AG04450 (cell line): ENCODE measurements at places on chromosomes 2 and 18.
A peak's percentile ranks its signal among the peaks of the same experiment; 100 is the strongest.

GRCh38 chr2:178477443-178478129, 814 bp downstream of the FKBP7 start:
- DNase-seq = no peak

DNA sequence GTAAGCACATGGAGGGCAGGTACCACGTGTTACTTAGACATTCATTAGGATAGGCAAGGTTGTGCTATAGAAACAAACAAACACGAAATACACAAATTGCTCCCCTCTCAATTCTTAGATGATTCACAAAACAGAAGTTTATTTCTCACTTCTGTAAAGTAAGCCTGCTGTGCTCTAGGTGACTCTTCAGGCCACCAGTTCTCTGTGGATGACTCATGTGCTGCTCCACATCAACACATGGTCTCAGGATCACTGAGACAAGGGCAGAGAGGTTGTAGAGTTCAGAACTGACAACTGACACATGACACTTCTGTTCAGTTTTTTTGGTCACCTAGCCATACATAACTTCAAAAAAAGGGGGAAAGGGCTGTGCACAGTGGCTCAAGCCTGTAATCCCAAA, 70.6 kb downstream of the DAW1 start:
- no peak for DNase-seq

DNA sequence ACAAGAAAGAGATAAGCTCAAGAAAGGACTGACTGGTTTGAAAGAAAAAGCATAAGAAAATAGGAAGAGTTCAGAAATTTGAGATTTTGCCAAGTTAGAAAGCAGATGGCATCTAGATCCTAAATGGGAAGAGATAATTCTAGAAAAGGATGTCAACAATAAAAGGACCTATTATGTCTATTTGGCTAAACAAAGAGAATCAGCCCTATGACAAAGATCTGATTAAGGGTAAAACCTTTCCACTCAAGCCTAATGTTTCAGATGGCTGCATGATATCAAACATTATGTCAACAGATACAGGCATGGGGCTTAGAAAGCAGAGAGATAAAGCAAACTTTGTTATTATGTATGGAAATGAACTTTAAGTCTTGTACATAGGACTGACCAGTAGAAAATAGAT, 465.0 kb upstream of the TRIB2 start:
- no peak for DNase-seq

GRCh38 chr2:19178175-19178574, 180.2 kb downstream of the OSR1 start:
- no peak for DNase-seq

- DNase-seq = peak; percentile 4
Observed at GRCh38 chr18:41767960-41768359, 187.1 kb upstream of the PIK3C3 start.

DNA sequence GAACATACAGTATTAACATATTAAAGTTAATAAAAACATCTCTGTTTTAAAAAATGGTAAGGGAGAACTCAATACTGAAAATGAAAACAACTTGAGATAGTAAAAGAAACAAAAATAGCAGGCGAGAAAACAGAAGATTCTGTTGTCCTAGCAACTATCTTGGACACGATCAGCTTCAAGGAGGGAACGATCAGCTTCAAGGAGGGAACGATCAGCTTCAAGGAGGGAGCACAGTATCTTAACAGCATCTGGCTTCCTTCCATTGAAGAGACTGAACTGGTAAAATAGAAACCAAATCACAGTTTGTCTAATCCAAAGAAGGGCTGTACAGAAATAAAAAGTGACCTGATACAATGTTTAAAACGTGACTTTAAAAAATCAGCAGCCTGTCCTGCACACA, 51.8 kb downstream of the NDUFA10 start:
- no peak for DNase-seq

DNA sequence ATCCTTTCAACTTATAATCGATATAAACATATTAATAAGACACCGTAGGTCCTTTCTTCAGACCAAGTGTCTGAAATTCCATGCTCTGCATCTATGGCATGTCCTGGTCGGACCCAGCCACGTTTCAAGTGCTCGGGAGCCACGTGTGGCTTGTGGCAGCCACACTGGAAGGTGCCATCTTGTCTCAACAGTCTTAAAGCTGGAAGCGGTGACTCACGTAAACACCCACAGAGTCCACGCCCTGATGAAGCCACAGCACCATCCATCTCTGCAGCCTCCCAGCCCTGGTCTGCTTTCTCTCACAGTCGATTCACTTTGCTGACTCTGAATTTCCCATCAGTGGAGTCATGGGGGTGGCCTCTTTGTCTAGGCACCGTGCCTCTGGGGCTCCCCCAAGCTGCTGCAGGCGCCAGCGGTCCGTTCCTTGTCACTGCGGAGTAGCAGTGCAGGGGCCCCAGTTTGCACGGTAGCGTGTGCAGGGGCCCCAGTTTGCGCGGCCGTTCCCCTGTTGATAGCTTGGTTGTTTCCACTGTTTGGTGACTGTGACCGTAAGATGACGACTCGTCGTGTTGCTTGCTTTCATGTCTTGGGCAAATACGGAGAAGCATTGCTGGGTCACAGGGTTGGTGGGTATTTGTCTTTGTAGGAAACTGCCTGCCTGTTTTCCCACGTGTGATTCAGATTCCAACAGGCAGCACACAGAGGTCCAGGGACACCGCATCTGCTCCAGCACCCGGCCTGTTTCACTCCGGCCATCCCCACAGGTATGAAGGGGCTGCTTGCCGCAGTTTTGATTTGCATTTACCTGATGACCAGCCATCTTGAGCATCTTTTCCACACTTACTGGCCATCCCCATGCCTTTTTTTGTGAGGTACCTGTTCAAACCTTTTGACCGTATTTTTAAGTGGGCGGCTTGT, 240.3 kb downstream of the HDAC4 start:
- DNase-seq = no peak

- no peak for DNase-seq
Observed at GRCh38 chr2:235968616-235969324, 199.4 kb downstream of the GBX2 start.

DNA sequence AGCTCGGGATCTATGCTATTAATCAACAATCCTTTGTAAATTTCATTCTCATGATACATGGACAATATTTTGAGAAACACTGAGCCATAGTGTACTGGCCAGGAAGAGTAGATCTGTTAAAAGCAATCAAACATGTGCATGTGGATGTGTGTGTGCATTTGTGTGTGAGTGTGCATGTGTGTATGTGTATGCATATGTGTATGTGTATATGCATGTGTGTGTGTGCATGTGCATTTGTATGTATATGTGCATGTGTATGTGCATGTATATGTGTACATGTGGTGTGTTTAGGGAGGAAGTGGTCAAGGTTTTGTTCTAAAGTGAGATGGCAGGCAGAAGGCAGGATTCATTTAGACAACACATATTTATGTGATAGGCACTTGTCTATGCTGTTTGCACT, 623.8 kb downstream of the ADCYAP1 start:
- DNase-seq = no peak

DNA sequence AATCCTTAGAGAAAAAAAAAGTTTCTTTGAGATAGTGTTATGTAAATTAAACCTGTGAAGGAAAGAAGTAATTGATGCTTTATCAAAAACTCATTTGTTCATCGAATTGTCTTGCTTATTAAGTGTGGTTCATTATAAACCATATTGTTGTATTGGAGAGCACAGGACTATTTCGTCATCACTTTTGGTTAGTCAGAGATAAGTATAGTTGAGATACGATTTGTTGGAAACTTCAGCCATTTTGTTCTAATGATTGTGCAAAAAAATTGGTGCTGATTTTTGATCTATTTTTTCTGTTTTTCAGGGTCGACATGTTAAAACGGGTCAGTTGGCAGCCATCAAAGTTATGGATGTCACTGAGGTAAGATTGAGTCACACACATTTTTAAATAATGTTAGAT, 92.9 kb downstream of the MAP4K4 start:
- no peak for DNase-seq

DNA sequence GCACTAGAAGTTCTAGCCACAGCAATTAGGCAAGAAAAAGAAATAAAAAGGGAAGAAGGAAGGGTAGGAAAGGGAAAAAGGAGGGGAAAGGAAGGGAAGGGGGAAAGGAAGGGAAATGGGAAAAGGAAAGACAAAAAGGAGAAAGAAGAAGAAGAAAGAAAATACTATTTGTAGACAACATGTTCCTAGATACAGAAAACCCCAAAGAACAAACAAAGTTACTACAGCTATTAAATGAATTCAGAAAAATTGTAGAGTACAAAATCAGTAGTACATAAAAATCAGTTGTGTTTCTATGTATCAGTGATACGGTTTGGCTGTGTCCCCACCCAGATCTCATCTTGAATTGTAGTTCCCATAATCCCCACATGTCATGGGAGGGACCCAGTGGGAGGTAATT, 52.3 kb downstream of the RPE start:
- DNase-seq = no peak

GRCh38 chr2:8620611-8621382, 61.1 kb upstream of the ID2 start:
- no peak for DNase-seq

DNA sequence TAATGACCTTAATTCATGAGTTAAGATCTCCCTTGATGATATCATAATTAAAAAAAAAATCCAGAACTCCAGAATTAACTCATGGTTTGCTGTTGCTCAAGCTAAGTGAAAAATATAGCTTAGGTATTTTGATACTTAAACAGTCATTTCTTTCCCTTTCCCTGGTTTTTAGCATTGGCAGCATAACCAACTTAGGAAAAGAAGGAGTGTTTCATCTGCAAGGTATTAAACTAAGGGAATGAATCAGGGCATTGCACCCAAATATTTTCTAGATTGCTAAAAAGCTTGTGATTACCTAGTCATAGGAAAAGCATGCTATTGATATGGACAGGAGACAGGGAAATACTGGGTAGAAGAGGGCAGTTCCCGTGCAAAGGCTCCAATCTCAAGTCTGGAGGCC, 207.2 kb downstream of the LRP1B start:
- peak; percentile 23 for DNase-seq

- DNase-seq = no peak
Observed at GRCh38 chr2:188367164-188367563, 75.5 kb downstream of the GULP1 start.

DNA sequence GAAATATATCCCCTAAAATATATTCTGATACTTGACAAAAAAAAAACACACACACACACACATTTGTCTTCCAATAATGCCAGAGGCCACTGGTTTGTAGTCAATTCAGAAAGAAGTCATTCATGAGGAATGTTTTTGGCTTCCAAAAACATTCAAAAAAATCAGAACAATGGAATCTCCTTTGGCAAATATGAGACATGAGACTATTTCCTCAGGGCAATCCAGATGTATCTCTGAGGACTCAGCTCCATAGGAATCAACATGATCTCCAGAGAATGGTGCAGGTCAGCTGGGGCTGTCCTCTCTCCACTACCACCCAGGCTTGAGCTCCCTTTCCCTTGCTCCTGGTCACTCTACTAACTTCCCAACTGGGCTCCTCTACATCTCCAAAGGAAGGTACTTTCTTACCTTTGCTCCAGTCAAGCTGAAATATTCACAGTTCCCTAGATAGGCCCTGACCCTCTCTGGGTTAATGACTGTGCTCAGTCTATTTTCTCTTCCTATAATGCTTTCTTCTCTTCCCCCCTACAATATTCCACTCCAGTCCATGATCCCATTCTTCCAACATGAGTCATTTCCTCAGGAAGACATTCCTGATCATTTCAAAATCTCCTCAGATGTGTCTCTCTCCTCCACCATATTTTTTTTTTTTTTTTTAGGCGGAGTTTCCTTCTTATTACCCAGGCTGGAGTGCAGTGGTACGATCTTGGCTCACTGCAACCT, 145.3 kb downstream of the C1D start:
- DNase-seq = peak; percentile 63

DNA sequence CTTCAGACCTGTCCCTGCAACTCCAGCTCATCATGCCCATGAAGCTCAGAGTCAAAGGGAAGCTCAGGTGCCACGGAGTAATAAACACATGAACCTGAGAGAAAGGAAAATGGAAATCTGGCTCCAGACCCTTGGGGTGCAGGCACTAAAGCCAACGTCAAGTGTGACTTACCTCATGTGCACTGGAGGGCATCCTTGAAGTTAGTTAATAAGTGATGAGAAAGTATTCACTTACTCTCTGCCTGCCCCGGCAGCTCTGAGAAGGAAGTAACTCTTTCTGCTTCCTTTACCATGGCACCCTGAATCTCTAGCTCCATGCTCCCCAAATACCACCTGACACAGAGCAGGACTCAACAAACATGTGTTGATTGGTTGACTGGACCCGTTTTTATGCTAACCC, 21.4 kb upstream of the AGAP1 start:
- no peak for DNase-seq

DNA sequence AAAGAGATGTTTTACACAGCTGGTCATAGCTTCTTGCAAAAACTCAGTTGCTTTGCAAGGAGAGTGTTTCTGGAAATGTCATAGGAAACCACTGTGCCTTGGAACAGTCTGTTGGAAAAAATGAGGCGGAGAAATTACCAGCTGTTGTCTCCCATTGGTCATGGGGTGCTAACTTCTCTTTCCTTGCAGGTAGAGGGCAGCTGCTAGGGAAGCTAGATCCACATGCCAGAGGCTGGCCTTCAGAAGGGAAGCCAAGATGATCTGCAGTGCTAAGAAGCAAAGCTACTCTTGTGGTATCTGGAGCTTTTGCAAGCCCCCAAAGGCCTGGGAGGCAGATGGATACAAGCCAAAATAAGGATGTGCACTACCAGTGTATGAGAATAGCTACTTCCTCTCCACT, 34.8 kb upstream of the LAMA1 start:
- DNase-seq = no peak

GRCh38 chr2:189127756-189128155, 51.8 kb downstream of the COL5A2 start:
- no peak for DNase-seq

GRCh38 chr2:223735659-223736244, 101.6 kb downstream of the AP1S3 start:
- DNase-seq = peak; percentile 54

- no peak for DNase-seq
Observed at GRCh38 chr18:76953156-76953555, 130.8 kb downstream of the ZNF236 start.

- DNase-seq = no peak
Observed at GRCh38 chr2:207546822-207547221, 17.1 kb downstream of the CREB1 start.

DNA sequence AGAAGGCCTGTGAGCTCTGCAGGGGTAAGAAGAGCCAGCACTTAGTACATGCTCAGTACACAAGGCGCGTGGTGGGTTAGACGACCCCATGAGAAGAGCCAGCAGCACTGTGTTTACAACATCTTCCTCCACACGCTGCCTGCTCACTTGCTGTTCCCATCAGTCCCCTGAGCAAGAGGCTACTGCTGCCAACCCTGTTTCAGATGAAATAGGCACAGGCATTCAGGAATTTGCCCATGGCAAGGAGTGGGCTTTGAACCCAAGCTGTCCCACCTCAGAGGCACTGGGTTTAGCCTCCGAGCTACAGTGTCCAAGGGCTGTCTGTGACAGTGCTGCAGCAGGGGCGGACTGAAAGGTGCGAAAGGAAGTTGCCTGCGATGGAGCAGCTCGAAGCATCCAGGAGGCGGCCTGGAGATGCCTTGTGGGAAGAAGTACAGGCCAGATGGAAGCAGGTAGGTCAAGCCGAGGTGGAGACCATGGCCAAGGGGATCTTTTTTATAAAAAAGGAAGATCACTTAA, 121.5 kb upstream of the PXDN start:
- no peak for DNase-seq
